ENCODE measurements at places on chromosomes 4 and X.

DNA sequence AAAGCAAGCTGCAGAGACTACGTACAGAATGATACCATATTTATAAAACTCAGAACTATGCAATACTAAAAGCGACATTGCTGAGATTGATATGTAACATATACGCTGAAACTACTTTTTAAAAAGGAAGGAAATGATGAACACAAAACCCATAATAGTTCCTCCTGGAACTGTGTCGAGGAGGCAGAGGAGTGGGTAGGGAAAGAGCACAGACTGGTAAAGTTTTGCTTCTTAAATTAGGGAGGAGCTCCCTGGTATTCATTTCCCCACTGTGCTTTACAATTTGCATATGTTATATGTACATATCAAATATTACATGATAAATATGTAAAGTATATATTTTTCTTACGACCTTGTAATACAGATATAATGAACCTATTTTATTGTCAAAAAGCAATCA is 13.9 kb downstream of the UFSP2 start:
- no peak for DNase-seq

DNA sequence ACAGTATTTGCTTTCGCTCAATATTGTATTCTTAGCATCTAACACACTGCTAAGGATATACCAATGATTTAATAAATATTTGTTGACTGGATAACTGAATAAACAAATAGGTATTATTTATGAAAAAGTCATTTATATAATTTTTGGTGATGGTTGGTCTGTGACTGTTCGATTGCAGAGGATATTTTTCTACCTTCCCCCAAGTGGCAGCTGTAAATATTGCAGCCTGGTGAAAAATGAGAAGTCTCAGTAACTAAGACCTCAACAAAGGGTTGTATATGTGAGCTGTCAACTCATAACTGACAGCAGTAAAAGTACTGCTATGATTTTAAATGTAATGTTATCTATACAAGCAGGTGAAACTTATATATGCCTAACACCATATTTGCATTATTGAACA is 36.0 kb downstream of the HTR2C start:
- DNase-seq: no peak

DNA sequence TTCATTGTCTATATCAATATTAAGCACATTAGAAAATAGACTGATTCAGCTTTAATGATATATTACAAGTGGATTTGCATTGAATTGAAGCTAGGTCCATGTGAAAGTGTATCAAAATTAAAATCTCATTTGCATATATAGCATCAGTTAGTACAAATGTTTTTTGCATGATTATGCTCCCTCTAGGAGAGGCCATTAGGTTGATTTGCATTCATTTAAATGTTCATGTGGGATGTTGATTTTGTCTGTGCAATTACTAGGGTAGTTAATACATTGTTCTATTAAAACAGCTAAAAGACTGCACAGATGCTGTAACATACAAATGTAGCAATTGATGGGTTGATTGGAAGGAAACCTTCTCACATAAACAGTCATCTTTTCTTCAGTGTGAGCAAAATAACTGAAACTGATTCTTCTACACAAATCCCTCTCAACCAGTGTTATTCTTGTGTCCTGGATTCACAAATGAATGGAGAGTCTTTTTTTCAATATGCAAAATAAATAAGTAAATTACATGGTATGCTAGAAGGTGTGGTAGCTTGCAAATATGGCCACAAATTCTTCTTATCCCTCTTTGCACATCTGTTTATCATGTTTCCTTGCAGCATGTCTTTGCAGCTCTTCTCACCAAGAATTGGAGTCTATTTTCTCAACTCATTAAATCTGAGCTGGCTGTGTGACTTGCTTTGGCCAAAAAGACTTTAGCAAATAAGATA is 48.6 kb upstream of the DYNLT3 start:
- DNase-seq: no peak

GRCh38 chrX:4754878-4755604 is 1041.6 kb upstream of the PRKX start:
- no peak for DNase-seq

DNA sequence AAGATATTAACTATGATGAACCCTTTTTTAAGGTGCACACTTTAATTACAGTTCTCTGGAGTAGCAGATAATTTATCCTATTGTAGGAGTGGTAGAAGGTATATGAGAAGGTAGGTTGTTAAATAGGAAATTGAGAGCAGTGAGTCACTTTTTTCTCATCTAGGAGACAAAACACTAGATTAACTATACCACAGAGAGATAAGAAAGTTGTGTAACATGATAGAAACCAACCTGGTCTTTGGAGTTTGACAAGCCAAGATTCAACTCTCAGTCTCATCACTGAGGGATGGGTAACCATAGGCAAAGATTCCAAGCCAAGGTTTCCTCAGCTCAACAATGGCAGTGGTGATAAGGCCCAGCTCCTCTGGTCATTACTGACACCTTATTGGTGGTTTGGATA is 104.0 kb downstream of the MAD2L1 start:
- DNase-seq: no peak

- no peak for DNase-seq
These were observed 2189.6 kb downstream of the PCDH7 start for GRCh38 chr4:32909736-32910135.

- no peak for DNase-seq
These were observed 137.3 kb upstream of the PDLIM3 start for GRCh38 chr4:185672618-185673017.

DNA sequence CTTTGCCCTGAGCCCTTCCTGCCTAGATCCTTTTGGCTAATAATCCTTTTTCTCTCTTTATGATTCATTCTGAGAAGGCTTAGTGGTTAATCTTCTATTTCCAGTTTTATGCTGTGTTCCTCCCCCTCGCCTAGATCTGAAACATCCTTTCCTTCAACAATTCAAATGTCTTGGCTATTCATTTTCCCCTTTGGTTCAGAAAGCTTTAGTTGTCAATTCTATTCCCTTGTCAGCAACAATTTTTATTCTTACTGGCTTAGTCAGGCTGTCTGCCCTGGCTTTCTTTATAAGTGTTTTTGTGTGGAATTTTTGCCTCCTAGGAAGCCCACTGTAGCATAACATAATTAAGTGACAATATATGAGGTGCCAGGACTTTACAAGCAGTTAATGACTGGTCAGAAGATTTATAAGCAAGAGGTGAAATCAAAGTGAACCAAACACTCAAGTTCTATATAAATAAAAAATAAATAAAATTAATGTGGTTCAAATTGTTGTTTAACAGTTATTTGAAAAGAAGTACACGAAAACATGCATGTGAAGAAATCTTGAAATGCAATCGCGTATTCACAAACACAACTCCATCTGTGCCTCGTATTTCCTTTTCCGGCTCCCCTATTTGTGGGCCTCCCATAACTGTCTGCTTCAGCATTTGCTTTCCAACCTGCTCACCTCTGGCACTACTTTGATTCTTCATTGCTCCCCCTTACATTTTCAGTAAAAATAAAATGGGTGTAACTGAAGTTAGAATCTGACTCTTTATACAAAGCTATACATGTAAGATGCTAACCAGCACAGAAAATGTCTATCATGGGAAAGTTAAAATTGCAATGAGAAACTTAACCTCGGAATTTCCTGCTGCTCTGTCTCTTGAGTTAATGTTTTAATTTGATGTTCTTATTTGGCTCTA is 235.4 kb downstream of the SPRY1 start:
- no peak for DNase-seq

- DNase-seq: no peak
These were observed 103.5 kb downstream of the RPA4 start for GRCh38 chrX:96987228-96987627.

- DNase-seq: no peak
These were observed 20.9 kb downstream of the KLB start for GRCh38 chr4:39427520-39428114.

GRCh38 chr4:9703391-9703790 is 78.0 kb upstream of the DRD5 start:
- peak; percentile 65 for DNase-seq

DNA sequence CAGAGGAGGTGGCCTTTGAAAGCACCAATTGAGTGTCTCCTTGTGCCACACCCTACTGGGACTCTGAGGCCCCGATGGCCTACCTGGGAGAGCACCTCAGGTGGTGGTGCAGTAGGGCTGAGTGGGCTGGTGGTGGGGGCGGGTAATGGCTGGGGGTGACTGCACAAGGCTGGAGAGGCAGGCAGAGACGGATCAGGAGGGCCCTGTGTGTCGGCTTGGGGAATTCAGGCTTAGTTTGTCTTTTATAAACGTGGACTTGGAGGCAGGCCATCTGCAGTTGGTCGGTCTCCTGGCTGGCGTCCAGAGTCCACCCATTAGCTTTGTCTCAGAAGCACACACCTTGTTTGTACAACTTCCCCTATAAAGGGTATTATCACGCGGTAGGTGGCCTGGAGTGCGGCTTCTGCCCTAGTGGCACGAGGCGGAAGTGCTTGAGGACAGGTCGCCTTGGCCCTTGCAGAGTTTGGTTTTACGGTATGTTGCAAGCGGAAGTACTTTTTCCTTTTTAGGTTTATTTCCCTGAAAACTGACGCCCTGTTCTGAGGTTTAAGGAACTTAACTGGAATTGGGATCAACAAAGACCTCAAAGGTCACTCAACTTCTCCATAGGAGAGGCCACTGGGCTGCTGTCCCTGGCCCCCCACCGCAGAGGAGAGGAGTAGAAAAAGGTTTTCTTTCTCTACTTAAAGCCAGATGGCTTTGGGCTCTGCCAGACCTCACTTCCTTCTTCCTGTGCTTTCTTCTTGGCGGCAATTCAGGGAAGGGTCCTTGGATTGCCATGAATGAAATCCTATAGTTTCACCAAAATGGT is 8.0 kb downstream of the TBC1D14 start:
- DNase-seq: no peak

- no peak for DNase-seq
These were observed 10.8 kb downstream of the LARP7 start for GRCh38 chr4:112647785-112648184.

- DNase-seq: no peak
These were observed 180.9 kb downstream of the DACH2 start for GRCh38 chrX:86329174-86329573.

GRCh38 chrX:17470136-17470535 is 95.1 kb downstream of the NHS start:
- DNase-seq: no peak

- DNase-seq: no peak
These were observed 36.5 kb upstream of the CEP135 start for GRCh38 chr4:55912249-55912648.

- no peak for DNase-seq
These were observed 111.1 kb downstream of the SH3RF1 start for GRCh38 chr4:169159624-169160171.

DNA sequence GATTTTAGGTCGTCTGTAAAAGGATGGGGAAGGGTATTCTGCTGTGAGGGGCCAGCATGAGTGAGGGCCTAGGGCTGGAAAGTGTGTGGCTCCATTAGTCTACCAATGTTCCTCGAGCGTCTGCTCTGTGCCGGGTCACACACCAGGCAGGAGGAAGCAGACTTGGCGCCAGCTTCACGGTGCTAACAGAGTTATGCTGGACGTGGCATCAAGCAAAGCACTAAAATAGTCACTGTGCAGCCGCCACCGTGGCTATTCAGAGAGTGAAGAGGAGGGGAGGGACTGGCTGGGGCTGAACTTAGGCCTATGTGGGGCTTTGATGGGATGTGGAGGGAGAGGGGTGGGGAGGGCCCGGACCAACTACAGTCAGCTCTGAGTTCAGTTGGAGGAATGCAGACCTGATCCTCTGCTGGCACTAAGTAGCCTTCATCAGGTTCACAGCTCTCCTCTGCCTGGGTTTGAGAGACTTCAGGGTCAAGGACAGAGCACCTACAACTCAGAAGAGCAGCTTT is 83.9 kb upstream of the MSX1 start:
- DNase-seq: no peak

DNA sequence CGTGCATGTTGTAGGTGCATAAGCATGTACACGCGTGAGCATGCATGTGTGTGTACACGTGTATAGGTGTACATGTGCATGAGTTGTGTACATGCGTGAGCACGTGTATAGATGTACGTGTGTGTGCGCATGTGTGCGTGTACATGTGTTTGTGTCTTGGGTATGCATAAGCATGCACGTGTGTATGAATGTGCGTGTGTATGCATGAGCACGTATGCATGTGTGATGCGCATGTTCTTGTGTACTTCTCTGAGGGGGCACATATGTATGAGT is 9.0 kb downstream of the NAT8L start:
- no peak for DNase-seq

- DNase-seq: no peak
These were observed 157.1 kb upstream of the PGRMC2 start for GRCh38 chr4:128444544-128445302.

DNA sequence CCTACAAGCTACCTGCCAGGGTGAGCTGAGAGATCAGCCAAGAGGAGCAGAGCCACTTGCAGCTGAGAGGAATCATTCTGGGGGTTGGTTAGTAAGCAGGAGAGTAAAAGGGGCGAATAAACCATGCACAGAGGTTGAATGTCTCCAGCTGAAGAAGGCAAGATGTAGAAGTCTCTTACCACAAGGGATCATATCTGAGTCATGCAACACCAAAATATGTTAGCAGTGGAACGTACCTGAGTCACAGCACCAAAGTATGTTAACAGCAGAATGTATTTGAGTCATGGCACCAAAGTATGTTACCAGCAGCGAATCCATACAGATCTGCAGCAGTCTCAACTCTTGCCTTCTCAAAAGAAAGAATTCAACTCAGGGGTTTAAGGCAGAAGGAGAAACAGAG is 29.9 kb downstream of the C4orf51 start:
- DNase-seq: no peak

DNA sequence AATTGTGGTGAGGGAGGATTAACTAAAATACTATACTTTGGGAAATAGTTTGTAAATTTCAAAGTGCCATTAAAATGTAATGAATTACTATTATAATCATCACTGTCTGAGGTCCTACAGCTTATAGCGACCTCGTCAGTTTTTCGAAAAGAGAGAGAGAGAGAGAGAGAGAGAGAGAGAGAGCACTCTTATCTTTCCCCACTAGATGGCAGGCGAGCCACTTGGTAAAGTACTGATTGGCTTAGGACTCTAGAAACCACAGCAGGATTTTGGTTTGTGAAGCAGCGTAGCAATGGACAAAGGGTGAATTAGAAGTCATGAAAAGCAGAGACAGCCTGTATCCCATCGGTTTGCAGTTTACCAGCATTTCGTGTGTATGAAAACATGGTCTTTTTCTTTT is 52.5 kb downstream of the LINC00632 start:
- peak; percentile 12 for DNase-seq

- DNase-seq: no peak
These were observed 5.8 kb upstream of the SEPTIN11 start for GRCh38 chr4:76943790-76944189.

- DNase-seq: no peak
These were observed 176.2 kb upstream of the GPRIN3 start for GRCh38 chr4:89483833-89484232.

- DNase-seq: no peak
These were observed 505.0 kb downstream of the ARAP2 start for GRCh38 chr4:35739308-35739707.

DNA sequence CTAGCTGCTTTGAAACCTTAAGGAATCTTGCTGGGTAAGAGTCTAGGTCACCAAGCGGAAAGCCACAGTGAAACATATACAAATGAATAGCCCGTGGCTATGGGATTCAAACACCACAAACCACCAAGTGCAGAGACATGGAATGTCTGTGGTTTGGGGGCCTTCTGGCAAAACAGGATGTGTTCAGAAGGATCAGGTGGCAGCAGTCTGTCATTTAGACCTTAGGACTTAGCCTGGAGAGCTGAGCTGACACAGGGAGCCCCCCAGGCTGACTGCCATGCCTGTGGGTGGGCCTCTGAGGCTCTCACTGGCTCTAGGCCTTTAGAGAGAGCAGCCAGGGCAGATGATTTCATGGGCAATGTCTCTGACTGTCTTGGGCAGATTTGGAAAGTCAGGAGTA is 225.6 kb downstream of the FBXW7 start:
- no peak for DNase-seq

Measured in CD4-positive, alpha-beta T cell treated with Interleukin-6 at 100 ng/mL for 8 hours (primary cell).